ENCODE measurements at places on chromosomes 2 and 18.
A peak's percentile ranks its signal among the peaks of the same experiment; 100 is the strongest.

- DNase-seq: peak; percentile 40
Observed at GRCh38 chr2:225030203-225030602, 12.1 kb downstream of the DOCK10 start.

- no peak for DNase-seq
Observed at GRCh38 chr2:174078275-174078674, 113.1 kb upstream of the SP3 start.

GRCh38 chr2:167471332-167471731, 583.1 kb downstream of the XIRP2 start:
- no peak for DNase-seq

GRCh38 chr2:55420439-55420725, 726 bp upstream of the CCDC88A start:
- no peak for DNase-seq

- no peak for DNase-seq
Observed at GRCh38 chr2:144605231-144605840, 85.4 kb upstream of the ZEB2 start.

DNA sequence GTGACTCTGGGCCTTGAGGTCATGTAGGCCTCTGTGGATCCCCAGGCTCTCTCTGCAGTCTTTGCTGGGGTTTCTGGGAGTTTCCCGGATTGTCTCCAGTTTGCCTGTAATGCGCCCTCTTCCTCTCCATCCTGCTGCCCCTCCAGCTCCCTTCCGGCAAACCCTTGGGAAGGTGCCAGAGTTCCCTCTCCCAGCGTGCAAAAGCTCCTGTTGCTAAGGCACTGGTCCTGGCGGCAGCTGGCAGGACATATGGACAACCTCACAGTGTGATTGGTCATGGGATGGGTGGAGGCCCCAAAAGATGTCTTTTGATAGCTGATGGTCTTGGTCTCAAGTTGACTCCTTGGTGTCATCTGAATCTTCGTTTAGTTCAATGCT, 320.1 kb downstream of the CYP26B1 start:
- DNase-seq: no peak

DNA sequence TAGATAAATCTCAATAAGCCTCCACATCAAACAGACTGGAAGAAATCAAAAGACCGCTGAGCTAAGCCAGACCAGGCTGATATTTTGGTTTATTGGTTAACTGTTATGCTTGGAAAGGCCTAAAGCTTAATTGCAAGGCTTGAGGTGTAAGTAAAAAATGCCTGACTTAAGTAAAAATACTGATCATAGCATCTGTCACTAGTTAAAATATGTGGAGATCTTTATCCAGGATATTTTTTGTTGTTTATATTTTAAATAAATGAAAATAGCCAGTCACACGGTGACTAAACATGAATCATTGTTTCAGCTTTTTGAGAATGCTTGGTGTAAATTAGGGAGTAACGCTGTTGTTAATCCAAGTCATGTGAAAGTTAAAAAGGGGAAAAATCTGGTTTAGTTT, 127.9 kb downstream of the THADA start:
- no peak for DNase-seq

- DNase-seq: no peak
Observed at GRCh38 chr2:205543937-205544702, 138.2 kb upstream of the NRP2 start.

Measured in CD4-positive, alpha-beta memory T cell (primary cell).